ENCODE measurements at places on chromosomes 5 and 9.

DNA sequence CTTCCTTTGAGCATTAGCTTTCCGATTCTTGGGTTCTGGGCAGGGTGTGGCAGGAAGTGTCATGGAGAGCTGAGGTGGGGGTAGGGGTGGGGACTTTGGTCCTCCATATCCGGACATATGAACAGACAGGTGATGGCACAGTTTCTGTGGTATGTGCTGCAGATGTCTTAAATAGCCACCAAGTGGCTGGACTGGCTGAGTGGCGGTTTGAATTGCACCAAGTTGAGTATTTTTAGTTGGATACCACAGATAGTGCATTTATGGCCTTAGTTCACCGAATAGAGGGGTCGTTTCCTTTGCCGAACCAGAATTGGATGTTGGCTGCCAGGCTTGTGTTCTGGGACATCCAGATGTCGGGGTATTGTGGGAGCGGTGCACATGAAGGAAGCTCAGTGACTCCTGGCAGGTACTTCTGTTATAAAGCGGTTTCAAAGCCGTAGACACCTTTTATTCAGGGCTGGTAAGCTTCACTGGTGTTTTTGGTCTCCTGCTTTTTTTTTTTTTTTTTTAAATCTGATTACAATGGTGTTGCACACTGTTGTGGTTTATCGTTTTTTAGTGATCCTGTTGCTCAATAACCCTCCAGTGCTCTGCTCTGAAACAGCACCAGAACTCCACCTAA is 15.1 kb upstream of the TNFAIP8 start:
- peak overlapping the region; percentile 80 for H3K4me3 ChIP-seq
- peak overlapping the region; percentile 90 for H3K27ac ChIP-seq
- peak; percentile 54 for DNase-seq
- H3K36me3 ChIP-seq, result no peaks in the 10 kb centered on the region
- H3K27me3 ChIP-seq, result no peaks in the 10 kb centered on the region

DNA sequence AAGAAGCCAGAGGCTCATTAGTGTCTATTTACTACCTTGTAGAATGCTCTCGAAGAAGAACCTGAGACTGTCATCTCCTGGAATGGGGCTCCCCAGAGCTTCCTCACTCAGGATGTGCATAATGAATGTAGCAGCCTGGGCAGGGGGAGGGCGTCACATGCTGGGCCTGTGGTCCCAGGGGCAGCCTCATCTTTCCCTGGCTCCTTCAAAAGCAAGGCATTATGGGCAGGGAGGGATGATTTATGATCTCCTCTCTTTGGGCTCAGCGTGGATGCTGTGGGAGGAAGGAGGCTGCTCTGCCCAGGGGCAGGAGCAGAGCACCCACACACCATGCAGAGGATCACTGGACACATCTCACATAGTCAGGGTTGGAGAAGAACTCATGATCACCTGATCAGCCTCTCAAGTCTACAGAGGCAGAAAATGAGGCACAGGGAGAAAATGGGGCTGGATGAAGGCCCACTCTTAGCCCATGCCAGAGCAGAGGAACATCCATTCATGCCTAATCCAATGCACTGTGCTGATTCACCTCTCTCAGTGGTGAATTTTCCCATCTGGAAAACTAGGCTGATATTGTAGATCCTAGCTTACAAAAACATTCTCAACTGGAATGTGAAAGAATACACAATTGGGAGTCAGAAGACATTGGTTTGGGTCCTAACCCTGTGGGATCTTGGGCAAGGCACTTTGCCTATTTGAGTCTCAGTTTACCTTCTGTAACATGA is 173.7 kb downstream of the CARTPT start:
- DNase-seq, result no peak
- H3K4me1 ChIP-seq, result no peaks in the 10 kb centered on the region
- H3K4me3 ChIP-seq, result no peak overlapping the region
- H3K27ac ChIP-seq, result no peak overlapping the region
- H3K36me3 ChIP-seq, result no peaks in the 10 kb centered on the region

- no peak overlapping the region for H3K4me3 ChIP-seq
- H3K27ac ChIP-seq, result no peak overlapping the region
- H3K36me3 ChIP-seq, result no peaks in the 10 kb centered on the region
- no peaks in the 10 kb centered on the region for H3K4me1 ChIP-seq
Measured at GRCh38 chr9:76756268-76756640, 8.0 kb upstream of the PCA3 start.

GRCh38 chr5:145465474-145466263 is 369.5 kb downstream of the PRELID2 start:
- no peak overlapping the region for H3K4me3 ChIP-seq
- no peak overlapping the region for H3K27ac ChIP-seq
- DNase-seq, result no peak
- no peaks in the 10 kb centered on the region for H3K27me3 ChIP-seq
- H3K36me3 ChIP-seq, result no peaks in the 10 kb centered on the region
- no peaks in the 10 kb centered on the region for H3K4me1 ChIP-seq

DNA sequence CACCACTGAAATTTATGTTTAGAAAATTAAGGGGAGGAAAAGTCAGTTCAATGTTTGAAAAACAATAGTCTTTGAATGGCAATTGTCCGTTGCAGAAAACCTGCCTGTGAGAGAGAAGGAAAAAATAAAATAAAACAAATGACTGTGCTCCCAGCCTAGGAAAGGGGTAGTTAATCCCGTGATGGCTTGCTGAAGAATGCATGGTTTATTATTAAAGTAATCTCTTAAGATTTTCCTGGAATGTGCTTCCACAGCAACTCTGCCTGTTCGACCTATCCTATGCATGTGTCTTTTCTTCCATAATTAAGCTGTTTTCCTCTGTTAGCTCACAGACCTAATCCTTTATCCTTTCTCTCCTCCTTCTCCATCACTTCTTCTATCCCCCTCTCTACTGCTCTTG is 2.4 kb upstream of the DAB2 start:
- peaks cover 33% of the 10 kb centered on the region for H3K4me1 ChIP-seq
- peaks cover 5% of the 10 kb centered on the region for H3K27me3 ChIP-seq
- H3K27ac ChIP-seq, result no peak overlapping the region
- H3K4me3 ChIP-seq, result no peak overlapping the region
- H3K36me3 ChIP-seq, result no peaks in the 10 kb centered on the region

GRCh38 chr5:54115735-54116403 is 194.5 kb downstream of the ARL15 start:
- H3K36me3 ChIP-seq, result peaks cover 6% of the 10 kb centered on the region
- no peak for DNase-seq
- no peak overlapping the region for H3K27ac ChIP-seq
- H3K4me1 ChIP-seq, result peaks cover 7% of the 10 kb centered on the region

GRCh38 chr5:140312067-140312790 is 9.3 kb upstream of the PFDN1 start:
- H3K27me3 ChIP-seq, result peaks cover 2% of the 10 kb centered on the region
- no peak overlapping the region for H3K27ac ChIP-seq
- H3K4me3 ChIP-seq, result no peak overlapping the region
- no peaks in the 10 kb centered on the region for H3K4me1 ChIP-seq
- H3K36me3 ChIP-seq, result no peaks in the 10 kb centered on the region

- H3K27ac ChIP-seq, result no peak overlapping the region
- no peak overlapping the region for H3K4me3 ChIP-seq
- no peaks in the 10 kb centered on the region for H3K4me1 ChIP-seq
- no peaks in the 10 kb centered on the region for H3K36me3 ChIP-seq
- no peak for DNase-seq
- H3K27me3 ChIP-seq, result no peaks in the 10 kb centered on the region
Measured at GRCh38 chr5:162301356-162301755, 233.8 kb downstream of the GABRG2 start.

DNA sequence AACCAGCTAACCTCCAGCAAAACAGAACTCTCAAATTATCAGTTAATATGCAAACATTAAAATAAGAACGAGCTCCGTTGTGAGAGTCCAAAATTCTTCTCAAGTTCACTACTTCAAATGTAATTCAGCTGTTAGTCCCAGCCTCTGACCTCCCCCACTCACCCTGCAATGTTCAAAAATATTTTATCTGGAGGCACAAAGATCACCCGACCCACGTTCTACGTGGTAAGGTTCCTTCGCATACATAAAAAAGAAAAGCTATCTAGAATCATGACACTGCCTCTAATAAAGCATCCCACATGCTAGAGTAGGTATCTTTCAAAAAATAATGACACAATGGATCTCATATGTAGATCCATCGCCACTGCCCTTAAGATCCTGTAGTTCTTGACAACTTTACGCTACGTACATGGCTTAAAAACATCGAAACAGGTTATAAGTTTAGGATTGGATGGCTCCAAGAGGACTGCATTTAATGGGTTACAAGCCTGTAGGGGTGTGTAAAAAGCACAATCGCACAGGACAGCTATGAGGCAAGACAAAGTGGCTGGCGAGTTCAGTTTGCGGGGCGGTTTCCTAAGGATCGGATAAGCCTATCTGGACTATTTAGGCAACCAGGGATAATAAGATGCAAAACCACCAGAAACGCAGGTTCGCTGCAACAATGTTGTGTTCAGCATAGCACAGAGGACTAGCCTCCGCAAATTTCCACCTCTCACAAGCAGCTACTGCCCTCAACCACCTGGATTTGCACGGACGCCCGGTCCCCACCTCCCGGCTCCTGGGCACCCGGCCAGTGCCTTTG is 969 bp downstream of the CLK4 start:
- peak overlapping the region; percentile 99 for H3K27ac ChIP-seq
- H3K4me3 ChIP-seq, result peak overlapping the region; percentile 100
- H3K4me1 ChIP-seq, result peaks cover 38% of the 10 kb centered on the region
- peaks cover 5% of the 10 kb centered on the region for H3K27me3 ChIP-seq
- no peak for DNase-seq
